ENCODE measurements at places on chromosomes 4 and X.

DNA sequence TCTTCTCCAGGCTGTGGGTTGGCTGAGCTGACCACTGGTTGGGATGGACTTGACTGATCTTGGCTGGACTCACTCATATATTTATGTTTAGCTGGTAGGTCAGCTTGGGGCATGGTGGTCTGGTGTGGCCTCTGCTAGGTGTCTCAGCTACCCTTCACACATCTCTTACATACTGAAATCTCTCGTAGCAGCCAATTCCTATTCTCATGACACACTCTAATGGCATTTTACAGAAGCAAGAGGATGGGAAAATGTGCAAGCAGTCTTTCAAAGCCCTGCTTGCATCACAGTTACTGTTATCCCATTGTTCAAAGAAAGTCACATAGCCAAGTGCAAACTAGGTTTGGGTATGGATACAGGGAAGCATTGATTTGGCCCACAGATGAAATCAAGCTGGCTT, 55.5 kb upstream of the PCDH18 start:
- DNase-seq, result no peak

GRCh38 chrX:30364229-30364628, 55.0 kb upstream of the NR0B1 start:
- DNase-seq, result no peak

GRCh38 chr4:54726907-54727306, 69.2 kb downstream of the KIT start:
- no peak for DNase-seq

- DNase-seq, result no peak
Observed at GRCh38 chr4:172989984-172990820, 178.4 kb upstream of the GALNT7 start.

DNA sequence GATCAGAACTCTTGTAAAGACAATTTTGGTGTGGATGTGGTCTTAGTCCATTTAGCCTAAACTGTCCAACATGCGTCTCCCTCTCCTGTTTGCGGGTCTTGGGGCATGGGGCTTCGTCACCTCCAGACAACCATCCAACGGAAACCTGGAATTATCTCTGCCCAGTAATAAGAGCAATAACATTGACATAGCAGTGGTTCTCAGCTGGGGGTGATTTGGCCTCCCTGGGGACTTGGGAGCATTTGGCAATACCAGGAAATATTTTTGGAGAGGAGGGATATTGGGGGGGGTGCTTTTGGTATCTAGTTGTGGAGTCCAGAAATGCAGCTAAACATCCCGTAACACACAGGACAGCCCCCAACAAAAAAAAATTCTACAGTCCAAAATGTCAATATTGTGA, 47.2 kb downstream of the SEL1L3 start:
- DNase-seq, result peak; percentile 1

DNA sequence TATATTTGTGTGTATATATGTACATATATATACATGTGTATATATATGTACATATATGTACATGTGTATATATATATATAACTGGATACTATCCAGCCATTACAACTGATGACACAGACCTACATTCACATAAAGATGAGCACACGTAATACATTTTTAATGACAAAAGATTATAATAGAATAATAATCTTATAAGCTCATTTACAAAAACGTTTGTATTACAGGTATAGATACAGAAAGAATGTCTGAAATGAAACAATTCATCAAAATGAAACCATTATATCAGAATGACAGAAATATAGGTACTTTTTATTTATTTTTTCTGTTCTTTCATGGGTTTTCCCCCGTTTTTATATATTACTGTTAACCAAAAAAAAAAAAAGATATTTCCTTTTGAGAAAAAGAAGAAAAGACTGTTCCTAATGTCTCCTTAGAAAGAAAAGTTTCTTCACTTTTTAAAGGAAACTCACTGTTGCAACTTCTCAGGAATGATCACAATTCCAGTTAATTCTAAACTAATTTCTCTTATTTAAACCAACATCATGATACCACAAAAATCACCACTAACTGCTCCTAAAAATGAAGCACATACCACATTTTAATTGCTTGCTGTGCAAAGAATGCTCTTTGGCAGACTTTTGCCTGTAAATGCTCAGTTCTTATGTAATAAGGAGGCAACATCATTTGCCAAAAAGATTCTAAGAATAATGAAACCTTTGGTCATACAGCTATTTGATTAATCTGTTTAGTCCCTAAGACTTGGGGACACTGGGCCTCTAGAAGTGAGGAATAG, 18.9 kb downstream of the LEF1 start:
- DNase-seq, result no peak

- no peak for DNase-seq
Observed at GRCh38 chr4:119172223-119172622, 36.6 kb downstream of the MYOZ2 start.

GRCh38 chrX:14697451-14697850, 168.1 kb downstream of the GLRA2 start:
- DNase-seq, result no peak
